ENCODE measurements at places on chromosomes 4 and X.

DNA sequence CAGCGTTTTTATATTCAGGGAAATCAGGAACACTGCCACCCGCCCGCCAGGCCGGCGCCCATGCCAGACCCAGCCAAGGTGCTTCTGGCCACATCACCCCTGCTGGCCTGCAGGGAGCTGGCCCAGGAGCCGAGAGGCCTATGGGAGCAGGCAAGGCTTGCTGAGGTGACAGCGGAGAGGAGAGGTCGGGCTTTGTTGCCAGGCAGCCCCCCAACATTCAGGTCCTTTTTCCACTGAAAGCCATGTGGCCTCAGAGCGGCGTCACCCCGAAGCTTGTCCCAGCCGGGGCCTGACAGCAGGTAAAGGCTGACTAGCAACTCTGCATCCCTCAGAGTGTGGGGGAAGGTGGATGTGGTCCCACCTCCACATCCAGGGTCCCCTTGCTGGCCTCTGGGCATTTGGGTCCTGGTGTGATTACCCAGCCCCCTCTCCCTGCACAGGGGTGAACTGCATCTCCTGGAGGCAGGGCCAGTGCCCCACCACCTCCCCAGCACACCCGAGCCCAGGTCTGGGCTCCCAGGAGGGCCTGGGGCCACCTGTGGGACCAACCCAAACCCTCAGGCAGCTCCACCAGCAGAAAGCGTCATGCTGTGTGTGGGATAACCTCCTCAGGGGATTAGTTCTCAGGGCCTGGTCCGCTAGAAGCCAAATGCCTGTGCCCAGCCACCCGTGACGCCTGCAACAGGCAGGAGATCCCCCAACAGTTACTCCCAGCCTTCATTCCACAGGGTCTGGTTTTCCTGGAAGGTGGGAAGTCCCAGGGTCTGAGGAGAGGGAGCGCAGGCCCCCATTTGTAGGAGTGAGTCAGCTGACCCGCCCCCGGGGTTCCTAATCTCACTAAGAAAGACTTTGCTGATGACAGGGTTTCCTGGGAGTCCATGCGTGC is at the start of gene PDE6B:
TSS of gene PDE6B (plus strand) at position 869 of the 886 bp plus-strand sequence. CDS start 54 bp downstream, outside the sequence.
- no peak for DNase-seq

DNA sequence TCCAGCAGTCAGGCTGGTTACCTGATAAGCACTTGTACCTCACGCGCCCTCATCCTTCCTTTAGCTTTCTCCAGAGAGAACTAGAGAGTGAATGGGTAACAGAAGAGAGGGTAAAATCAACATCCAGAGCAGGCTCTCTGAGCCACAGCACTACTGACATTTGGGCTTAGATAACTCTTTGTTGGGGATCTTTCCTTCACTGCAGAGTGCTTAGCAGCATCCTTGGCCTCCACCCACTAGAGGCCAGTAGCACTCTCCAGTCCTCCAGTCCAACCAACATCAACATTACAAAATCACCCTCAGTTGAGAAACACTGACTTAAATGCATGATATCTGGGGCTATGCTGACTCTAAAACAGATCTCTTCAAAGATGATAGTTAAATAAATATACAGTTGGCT is 220.7 kb downstream of the TACR3 start:
- no peak for DNase-seq

- no peak for DNase-seq
Observed at GRCh38 chr4:27149541-27150212, 289.0 kb downstream of the STIM2 start.

DNA sequence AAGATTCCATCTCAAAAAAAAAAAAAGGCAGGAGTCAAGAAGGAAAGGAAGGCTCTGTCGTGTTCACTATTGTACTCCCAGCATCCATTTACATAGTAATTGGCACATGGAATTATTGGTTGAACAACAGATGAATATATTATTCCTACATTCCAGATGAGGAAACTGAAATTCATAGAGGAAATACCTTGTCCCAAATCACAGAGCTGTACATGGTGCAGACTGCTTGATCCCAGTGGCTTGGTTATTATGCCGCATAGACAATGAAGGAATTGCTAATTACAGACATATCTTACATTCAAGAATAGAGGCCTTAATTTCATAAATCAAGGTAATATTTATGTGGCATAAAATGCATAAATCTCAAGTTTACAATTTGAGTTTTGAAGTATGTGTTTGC is 63.6 kb downstream of the LDB2 start:
- DNase-seq: no peak

DNA sequence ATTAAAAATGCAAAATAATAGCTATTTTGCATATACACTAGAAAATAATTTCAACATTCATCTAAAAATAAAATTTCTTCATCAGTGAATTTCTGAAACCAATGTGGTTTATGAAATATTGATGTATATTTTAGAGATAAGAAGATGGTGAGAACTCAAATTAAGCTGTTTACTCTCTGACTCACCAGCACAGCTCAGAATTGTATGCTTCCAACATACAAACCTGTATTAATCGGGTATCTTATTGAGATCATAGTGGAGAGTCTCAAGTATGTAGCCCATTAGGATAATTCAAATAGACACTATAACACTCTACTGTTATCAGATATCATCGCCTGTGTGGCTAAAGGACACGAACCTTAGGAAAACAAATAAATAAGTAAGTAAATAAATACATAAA is 899.5 kb upstream of the INTU start:
- DNase-seq: no peak

GRCh38 chr4:141016117-141016798 is 117.0 kb downstream of the RNF150 start:
- DNase-seq: no peak

DNA sequence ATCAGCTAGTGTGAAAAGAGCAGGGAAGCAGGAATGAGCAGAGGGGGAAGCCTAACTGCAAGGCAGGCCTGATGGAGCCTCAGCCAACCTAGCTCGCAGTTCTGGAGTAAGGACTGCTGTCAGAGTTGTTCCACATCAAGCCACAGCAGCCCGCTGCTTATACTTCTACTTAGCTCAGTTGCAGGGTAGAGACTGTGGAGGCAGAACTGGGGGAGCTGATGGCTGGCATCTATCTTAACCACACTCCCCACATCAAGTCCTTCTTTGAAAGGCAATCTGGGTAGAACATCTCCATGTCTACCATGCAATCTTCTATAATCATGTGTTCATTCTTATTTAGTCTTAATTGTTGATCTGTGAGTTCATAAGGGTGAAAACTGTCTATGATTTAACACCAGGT is 46.1 kb downstream of the DDX60 start:
- no peak for DNase-seq

DNA sequence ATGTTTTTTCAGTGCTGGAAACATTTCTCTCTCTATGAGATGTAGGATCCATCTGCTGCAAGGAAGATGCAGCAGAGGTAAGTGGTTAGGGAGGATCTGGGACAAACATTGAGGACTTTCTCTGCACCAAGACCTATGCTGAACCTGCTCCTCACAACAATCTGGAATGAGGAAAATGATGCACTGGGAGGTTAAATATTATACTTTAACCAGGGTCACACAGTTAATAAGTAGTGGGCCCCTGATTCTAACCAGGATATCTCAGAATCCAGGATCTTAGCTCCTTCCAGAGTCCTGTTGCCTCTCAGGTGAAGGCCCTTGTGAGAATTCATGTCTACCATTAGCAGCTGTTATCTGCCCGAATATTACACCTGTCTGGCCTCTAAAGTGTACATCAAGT is 7.0 kb downstream of the CXCL9 start:
- no peak for DNase-seq

DNA sequence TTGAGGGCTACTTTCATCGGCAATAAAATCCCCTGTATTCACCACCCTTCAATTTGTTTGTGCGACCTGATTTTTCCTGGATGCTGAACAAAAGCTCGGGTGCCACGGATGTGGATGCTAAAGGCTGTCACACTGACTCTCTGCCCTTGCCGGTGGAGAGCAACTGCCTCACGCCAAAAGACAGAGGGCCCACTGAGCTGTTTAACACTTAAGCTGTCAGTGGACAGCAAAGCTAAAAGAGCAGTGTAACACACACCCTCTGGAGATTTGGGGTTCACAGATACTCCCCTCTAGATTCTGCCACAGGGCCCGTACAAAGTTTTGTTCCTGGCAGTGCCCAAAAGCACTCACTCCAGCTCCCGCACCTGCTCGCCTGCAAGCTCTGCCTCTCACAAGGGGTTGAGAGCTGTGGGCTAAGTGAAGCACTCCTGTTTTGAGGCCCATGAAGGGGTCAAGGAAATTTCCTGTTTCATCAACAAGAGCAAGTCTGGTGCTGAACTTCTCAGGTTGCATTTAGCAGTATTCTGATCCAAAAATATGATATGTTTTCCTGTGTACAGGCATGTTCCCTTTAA is 1571.9 kb downstream of the ADGRL3 start:
- no peak for DNase-seq

GRCh38 chr4:118850488-118851173 is 14.7 kb upstream of the SEC24D start:
- DNase-seq: no peak

DNA sequence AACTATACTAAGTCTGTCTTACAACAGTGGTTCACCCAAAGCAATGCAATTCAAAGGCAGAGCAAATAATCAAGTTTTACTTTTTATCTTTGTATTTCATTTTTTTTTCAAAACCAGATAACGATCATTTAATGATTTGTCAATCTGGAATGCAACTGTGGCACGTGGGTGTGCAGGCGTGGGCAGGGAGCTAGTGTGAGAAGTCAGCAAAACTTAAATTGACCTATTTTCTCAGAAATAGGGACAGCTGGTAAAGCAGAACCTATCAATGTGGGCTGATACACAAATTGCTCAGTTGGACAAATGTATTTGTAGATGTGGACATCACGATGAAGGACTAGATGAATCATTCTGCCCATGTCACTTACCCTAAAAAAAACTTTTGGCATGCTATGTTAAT is 105.6 kb downstream of the CBLL2 start:
- DNase-seq: no peak

DNA sequence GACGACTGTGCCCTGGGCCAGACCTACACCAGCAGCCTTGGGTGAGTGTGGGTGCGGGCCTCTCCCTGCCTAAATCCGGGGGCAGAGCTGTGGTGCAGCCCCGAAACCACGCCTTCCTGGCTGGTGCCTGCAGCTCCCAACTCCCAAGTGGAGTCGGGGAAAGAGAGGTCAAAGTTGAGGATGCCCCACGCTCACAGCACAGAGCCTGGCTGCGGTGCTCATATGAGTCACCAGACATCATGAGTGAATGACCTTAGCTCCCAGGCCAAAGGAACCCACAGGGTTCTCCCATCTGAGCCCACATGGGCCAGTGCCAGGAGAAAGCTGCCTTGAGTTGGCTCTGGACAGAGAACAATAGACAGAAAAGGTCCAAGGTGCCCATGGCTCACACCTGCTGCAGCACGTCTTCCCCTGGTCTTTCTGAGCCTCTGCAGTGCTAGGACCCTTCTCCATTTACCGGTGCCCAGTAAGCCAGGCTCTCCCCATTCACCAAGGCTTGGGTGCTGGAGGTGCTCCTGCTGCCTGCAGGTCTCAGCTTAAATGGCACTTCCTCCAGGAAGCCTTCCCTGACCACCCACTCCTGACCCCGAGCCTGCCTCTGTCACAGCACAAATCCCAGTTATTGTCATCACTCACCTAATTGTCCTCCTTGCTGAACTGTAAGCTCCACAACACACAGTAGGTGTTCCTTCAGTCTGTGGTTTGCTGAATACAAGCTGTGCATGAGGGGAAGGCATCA is 224.2 kb downstream of the AFAP1 start:
- no peak for DNase-seq

DNA sequence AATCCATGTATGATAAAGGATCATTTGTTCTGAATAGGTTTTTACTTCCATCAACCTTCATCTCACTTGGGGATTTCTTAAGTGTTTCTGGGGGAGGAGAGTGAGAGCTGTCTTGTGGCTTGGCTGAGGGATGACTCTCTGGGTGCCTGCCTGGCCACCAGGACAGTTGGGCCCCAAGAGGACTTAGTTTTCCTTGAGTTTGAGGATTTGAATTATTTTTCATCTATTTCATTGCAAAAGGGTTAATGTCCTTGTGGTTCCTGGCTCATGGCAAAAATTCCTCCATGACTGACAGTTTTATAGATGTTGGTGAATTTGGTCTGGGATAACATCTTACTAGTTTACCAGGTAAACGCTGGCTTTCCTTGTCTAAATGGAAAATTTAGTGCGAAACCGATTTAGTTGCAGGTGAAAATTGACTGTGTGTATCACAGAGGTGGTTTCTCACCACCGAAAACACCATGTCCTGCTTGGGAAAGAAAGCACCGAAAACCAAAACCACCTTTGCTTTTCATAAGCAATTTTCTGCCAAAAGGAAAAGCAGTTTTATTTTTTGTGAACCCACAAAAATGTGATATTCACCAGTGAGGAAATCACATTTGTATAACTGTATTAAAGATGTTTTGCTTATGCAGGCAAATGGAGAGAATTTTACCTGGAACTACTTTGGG is 331.3 kb upstream of the SFRP2 start:
- no peak for DNase-seq

GRCh38 chrX:150704030-150704613 is 10.9 kb downstream of the MTMR1 start:
- DNase-seq: no peak

DNA sequence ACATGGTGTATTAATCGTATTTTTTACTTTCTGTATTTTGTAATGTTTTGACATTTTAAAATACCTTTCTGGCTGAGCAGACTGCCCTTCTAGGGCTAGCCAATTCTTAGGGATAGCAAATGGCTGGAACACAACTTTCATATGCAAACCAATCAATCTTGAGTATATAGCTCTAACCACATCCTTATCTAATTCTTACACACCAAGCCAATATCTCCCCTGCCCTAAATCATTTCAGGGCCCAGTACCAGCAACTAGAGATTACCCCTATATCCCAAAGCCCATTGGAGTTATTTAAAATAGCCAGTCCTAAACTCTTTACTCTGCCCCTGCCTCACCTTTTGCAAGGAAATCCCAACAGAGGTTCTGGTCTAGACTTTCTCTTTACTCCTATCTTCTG is 58.3 kb downstream of the INTS12 start:
- no peak for DNase-seq

GRCh38 chrX:34300871-34301270 is 168.8 kb upstream of the FAM47A start:
- DNase-seq: no peak

DNA sequence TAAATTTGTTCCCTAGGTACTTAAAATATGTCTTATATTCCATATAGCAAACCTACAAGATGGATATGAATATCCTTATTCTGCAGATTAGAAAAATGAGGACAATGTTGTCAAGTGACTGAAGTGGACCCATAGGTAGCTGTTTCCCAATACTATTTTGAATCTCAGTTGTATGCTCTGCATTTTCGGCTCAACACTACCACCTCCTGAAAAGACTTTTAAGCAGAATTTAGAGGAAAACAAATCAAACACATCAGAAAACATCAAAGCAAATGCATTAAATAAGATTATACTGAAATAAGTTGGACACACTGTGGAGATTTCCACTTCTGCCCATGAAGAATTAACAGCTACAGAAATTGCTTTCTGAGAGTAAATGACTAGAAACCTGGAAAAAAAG is 488.7 kb downstream of the TRIML1 start:
- no peak for DNase-seq

- no peak for DNase-seq
Observed at GRCh38 chrX:6498324-6498723, 36.6 kb downstream of the VCX3A start.

Data from activated T-helper 1 cell treated with anti-CD3 and anti-CD28 coated beads, Interleukin-2, amount 50 U/mL, for 16 hours (primary cell).